ENCODE measurements at places on chromosomes 7 and 10. TPM values are rescaled to one million over a fixed set of nuclear protein-coding genes. Genes with fewer than 3 reads are reported as not detected.

AGMO gene
- not detected for total RNA-seq

DNA sequence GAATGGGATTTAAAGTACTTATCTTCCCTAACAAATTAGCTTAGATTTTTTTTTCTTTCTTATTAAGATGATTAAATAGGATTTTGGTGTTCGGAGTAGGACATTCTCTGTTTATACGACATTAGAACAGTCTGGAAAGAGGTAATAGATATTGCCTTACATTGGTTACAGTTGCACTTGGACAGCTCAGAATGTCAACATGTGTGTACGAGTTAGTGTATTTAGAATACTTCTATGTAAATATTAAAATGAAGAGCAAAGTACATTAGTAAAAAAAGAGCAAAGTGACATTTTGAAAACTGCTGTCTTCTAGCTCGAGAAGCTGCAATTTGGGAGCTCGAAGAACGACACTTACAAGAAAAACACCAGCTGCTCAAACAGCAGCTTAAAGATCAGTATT is 51.5 kb downstream of the SLK start:
- H3K36me3 ChIP-seq = peaks cover 32% of the 10 kb centered on the region
- H3K4me1 ChIP-seq = no peaks in the 10 kb centered on the region
- H3K27me3 ChIP-seq = no peaks in the 10 kb centered on the region
- H3K4me3 ChIP-seq = no peak overlapping the region
- H3K27ac ChIP-seq = no peak overlapping the region

DNA sequence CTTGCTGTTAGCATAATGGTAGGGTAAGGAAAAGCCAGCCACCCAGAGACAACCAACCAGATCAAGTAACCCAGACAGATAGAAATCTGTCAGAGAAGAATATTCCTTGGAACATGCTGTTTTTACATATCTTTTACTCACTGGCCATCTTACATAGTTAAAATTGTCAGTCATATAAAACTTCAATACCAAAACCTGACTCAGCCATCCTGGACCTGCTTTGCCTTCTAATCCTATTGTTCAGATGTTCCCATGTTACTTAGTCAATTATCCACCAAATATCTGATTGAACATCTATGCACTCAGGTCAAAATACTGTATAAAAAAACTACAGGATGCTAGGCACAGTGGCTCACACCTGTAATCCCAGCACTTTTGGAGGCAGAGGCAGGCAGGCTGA is 466.5 kb upstream of the NRP1 start:
- H3K36me3 ChIP-seq = no peaks in the 10 kb centered on the region
- H3K4me1 ChIP-seq = no peaks in the 10 kb centered on the region
- H3K27me3 ChIP-seq = peaks cover 1% of the 10 kb centered on the region
- no peak for DNase-seq
- H3K27ac ChIP-seq = no peak overlapping the region

GRCh38 chr10:31645786-31646185 is 282.8 kb downstream of the ARHGAP12 start:
- H3K27ac ChIP-seq = no peak overlapping the region
- no peaks in the 10 kb centered on the region for H3K4me1 ChIP-seq
- H3K36me3 ChIP-seq = no peaks in the 10 kb centered on the region

- no peaks in the 10 kb centered on the region for H3K27me3 ChIP-seq
- peaks cover 3% of the 10 kb centered on the region for H3K36me3 ChIP-seq
- DNase-seq = no peak
These were observed 80.9 kb upstream of the DNAJB12 start for GRCh38 chr10:72435570-72435969.

DNA sequence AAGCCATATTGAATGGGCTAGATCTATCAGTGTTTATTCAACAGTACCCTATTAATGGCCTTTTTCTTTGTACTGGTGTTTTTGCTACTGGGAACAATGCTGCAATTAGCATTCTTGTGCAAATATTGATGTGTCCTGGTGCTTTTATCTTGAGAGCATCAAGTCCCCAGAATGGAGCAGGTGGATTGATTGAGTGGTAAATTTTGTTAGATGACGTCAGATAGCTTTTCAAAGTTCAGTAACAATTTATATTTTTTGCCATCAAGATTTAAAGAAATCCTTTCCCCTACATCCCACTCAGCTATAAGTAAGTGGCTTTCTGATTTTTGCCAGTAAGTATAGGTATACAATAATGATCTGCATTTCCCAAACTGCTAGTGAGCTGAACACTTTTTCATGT is 63.4 kb upstream of the SYPL1 start:
- H3K4me1 ChIP-seq = no peaks in the 10 kb centered on the region
- H3K27ac ChIP-seq = no peak overlapping the region
- H3K4me3 ChIP-seq = no peak overlapping the region

GRCh38 chr7:94396596-94396995 is 1.9 kb downstream of the COL1A2 start:
- DNase-seq = no peak
- peaks cover 14% of the 10 kb centered on the region for H3K4me1 ChIP-seq
- H3K27me3 ChIP-seq = peaks cover 10% of the 10 kb centered on the region
- no peak overlapping the region for H3K4me3 ChIP-seq
- no peak overlapping the region for H3K27ac ChIP-seq
- no peaks in the 10 kb centered on the region for H3K36me3 ChIP-seq

DNA sequence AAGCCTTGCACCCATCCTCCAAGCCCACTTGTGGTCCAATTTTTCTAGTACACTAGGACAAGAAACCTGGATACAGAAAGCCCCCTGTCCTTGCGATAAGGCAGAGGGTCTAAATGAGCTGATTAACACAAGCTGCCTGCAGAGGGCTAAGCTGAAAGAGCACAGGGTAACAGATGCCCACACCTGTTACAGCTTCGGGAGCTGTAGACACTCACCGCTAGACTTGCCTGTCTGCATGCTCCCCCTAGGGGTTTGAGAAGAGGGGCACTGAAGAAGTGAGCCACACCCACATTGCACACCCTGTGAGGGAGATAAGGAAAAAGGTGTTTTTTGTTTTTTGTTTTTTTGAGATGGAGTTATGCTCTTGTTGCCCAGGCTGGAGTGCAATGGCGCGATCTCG is 386.5 kb upstream of the AUTS2 start:
- no peak overlapping the region for H3K4me3 ChIP-seq
- no peak for DNase-seq
- no peaks in the 10 kb centered on the region for H3K27me3 ChIP-seq
- H3K4me1 ChIP-seq = no peaks in the 10 kb centered on the region

DNA sequence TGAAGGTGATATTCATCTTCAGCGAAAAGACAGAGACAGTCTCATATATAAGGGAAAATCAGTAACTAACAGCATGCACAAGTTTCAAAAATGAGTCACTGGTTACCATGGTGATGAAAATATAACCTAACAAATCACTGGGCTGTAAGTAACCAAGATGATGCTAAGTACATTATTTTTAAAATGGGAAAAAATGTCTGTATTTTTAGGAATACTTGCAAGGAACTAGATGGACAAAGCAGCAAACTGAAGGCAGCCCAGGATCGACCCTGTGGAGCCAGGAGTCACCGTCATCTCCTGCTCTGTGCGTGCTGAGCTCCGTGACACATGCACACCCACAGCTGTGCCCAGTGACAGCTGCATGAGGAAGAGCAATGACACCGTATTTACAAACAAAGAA is 137.3 kb downstream of the ELMO1 start:
- DNase-seq = no peak
- H3K27me3 ChIP-seq = no peaks in the 10 kb centered on the region
- H3K36me3 ChIP-seq = peaks cover 72% of the 10 kb centered on the region

Measured in activated naive CD8-positive, alpha-beta T cell treated with anti-CD3 and anti-CD28 coated beads, Interleukin-2, amount 10 ng/mL, durations not matched to agents 7 days and 5 days (primary cell).